ENCODE measurements at places on chromosomes 5 and 9. TPM values are rescaled to one million over a fixed set of nuclear protein-coding genes. Genes with fewer than 3 reads are reported as not detected.

GRCh38 chr5:137836298-137836697 is 31.4 kb upstream of the MYOT start:
- DNase-seq, result no peak

DNA sequence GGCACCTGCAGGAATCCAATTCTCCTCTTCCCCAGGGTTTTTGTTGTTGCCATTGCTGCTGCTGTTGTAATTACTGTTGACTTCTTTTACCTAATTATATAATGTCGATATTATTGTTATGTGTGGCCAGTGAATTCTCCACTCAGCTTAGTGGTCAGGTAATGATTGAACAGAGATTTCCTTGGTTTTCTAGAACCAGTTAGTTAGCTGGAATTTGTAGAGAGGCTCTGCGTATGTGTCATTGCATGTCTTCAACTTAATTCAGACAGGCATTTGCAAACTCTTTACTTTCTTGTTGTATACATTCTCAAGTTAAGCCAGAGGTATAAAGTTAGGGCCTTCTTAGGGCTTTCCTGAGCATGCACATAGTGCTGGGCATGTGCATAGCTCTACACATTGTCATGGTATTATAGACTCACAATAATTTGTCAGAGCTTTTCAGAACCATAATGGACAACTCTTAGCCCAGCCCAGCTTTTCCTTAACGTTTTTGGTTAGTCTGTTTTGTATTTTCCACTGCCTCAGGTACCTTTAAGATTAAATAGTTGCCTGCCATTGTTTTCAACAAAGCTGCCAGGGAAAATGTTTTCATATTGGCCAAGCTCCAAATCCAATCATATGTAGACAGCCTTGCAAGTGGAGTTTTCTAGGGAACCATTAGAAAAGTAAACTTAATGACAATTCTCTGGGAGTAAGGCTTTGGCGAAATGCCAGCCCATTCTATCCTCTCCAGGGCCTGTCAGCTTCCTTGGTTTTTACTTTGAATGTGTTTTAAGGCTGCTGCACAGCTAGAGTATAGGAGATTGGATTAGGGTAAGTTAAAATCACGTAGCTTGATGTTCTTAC is 68.1 kb downstream of the UBE2R2 start:
- no peak for DNase-seq

DNA sequence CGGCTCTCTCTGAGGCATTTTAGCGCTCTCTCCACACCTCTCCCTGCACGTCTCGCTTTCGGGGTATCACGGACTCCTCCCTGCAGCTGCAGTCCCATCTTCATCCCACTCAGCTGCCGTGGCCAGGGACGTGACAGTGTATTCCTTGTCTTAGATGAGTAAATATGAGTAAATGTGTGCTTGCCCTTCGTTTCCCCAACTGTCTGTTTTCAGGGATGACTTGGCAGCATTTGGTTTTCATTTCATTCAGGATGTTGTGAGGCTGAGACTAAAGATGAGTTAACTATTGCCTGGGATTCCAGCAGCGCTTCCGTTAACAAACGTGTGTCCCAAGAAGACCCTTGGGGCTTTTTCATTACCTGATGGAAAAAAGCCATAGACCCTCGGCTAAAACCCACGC is 29.5 kb downstream of the GDNF start:
- no peak for DNase-seq

The SCAI gene
- total RNA-seq, result 35.3 TPM

DNA sequence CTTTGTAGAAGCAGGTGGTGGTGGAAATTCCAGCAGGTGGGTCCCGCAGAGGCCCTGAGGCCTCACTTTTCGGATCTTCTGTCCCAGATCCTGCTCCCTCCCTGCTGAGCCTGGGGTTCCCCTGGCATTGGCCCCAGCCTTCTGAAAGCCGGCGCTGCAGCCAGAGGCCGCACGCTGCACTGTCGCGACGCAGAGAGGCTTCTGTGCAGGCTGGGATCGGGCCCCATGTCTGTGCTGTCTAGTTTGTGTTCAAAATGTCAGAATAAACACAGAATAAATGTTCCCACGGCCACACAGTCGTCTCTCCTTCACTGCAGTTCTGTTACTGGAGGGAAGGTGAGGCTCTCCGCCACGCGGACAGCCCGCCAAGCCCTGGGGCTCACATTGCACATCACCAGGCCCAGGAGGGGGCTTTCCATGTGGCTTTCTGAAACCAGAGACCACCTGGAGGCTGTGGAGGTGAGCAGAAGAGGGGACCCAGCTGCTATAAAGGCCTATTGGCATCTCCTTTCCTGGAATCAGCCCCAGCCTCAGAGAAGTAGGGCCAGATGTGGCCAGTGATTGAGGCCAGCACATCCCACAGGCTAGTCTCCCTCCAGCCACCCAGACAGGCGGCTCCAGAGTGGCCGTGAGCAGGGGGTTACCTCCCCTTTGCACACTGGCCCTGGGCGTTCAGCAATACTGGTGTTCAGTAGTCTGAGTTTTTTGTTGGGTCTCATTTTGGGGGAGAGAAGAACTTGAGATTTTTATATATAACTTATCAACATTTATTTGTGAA is 46.5 kb downstream of the USP20 start:
- no peak for DNase-seq

GRCh38 chr9:95901506-95901905 is 26.0 kb downstream of the ERCC6L2 start:
- DNase-seq, result no peak

The KIF24 gene
- total RNA-seq, result 7.0 TPM

The IFNA2 gene
- total RNA-seq, result not detected

DNA sequence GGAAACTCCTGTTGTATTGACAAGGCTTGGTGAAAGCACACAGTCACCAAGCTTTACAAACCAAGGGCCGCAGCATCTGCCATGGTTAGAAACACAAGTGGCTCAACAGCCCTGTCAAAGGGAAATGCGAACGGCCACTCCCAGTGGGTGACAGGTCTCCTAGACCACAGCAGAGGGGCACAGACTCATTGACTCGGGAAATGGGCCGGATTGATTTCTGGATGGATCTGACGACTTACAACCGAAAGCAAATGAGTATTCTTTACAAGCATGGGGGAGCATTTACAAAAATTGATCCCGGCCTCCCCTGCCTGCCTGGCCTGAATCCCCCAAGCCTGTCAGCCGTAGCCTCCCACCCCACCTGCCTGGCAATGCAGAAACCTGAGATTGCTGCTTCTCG is 48.2 kb downstream of the ADAMTS2 start:
- no peak for DNase-seq

DNA sequence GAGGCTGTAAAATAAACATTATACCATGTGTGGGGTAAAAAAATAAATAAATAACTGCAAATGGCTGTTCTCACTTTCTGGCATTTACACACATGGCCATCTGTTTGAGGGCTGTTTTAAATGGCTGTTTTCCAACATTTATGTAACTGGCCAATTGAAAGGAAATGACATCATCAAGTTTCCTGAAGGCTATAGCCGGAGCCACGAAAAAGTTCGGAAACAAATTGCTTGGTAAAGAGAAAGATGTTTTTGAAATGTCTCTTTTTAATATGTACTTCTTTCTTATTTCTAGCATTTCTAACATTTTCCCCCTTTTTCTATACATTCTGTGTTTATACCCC is 95.4 kb upstream of the DAB2 start:
- no peak for DNase-seq

The HMCN2 gene
- total RNA-seq, result not detected
